CD8-positive, alpha-beta memory T cell (primary cell): ENCODE measurements at places on chromosomes 12 and 14. TPM values are rescaled to one million over a fixed set of nuclear protein-coding genes. Genes with fewer than 3 reads are reported as not detected.

AICDA gene
- not detected for polyA plus RNA-seq

- no peak for DNase-seq
These were observed 33.5 kb downstream of the NIN start for GRCh38 chr14:50797250-50798047.

CCDC175 gene
- polyA plus RNA-seq: not detected

- no peak for DNase-seq
These were observed 215.1 kb downstream of the CACNA1C start for GRCh38 chr12:2267703-2268470.

PTCSC3 gene
- polyA plus RNA-seq: not detected
